ENCODE measurements at places on chromosomes 3 and 15. TPM values are rescaled to one million over a fixed set of nuclear protein-coding genes. Genes with fewer than 3 reads are reported as not detected.

Gene SLC6A11
- not detected for total RNA-seq

Gene RASL12
- total RNA-seq, result not detected

Gene FMN1
- 0.05 TPM for total RNA-seq

DNA sequence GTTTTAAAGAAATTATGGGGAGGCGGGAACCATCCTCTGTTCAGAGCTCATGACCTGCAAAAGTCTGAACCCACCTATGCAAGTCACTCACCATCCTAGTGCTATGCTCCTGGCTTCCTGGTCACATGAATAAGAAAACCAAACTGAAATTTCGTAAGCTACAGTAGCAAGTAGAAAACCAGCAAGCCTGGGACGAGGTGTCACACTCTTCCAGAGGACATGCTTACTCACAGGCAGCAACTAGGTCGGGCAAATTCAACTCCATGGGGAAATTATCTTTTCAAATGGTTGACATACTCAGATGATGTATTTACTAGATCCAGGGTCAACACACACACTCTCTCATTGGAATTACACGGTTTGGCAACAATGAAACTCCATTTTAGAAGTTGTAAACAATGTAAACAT, 31.3 kb downstream of the LDHAL6B start:
- no peak overlapping the region for H3K4me3 ChIP-seq
- no peaks in the 10 kb centered on the region for H3K4me1 ChIP-seq
- DNase-seq, result no peak
- H3K27ac ChIP-seq, result no peak overlapping the region
- H3K27me3 ChIP-seq, result peaks cover 2% of the 10 kb centered on the region
- no peaks in the 10 kb centered on the region for H3K36me3 ChIP-seq

GRCh38 chr15:58336161-58336560, 95.6 kb upstream of the LIPC start:
- peaks cover 1% of the 10 kb centered on the region for H3K27me3 ChIP-seq
- peak overlapping the region; percentile 9 for H3K27ac ChIP-seq
- no peak for DNase-seq

- no peak overlapping the region for H3K4me3 ChIP-seq
- peaks cover 46% of the 10 kb centered on the region for H3K4me1 ChIP-seq
- H3K36me3 ChIP-seq, result peaks cover 3% of the 10 kb centered on the region
- H3K27me3 ChIP-seq, result no peaks in the 10 kb centered on the region
- no peak overlapping the region for H3K27ac ChIP-seq
These were observed 3.4 kb downstream of the TMCC1 start for GRCh38 chr3:129890125-129890524.

- no peak overlapping the region for H3K4me3 ChIP-seq
- H3K36me3 ChIP-seq, result no peaks in the 10 kb centered on the region
- H3K27ac ChIP-seq, result no peak overlapping the region
- no peak for DNase-seq
- H3K27me3 ChIP-seq, result no peaks in the 10 kb centered on the region
These were observed 163.2 kb downstream of the MAGI1 start for GRCh38 chr3:65875393-65876027.

GRCh38 chr3:151425627-151426340, 35.1 kb downstream of the IGSF10 start:
- no peaks in the 10 kb centered on the region for H3K4me1 ChIP-seq
- no peak for DNase-seq
- H3K36me3 ChIP-seq, result peaks cover under 1% of the 10 kb centered on the region

DNA sequence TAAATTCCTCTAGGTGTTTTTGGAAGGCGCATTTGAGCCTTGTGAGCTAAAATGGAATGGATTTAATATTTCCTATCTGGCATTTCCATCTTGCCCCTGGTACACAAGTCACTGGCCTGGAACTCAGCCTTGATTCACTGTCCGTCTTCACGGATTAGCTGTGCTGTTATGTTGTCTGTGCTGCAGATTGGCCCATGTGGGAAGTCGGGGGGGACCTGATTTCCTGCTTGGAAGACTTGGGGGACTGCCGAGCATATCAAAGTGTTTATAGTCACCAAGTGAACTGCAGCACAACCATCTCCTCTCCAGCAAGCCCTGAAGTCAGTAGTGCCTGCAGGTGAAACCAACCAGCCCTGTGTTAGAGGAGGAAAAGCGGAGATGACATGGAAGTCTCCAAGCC, 12.2 kb downstream of the GHRL start:
- H3K4me3 ChIP-seq, result no peak overlapping the region
- H3K27ac ChIP-seq, result peak overlapping the region; percentile 3
- no peaks in the 10 kb centered on the region for H3K27me3 ChIP-seq
- DNase-seq, result no peak
- peaks cover 51% of the 10 kb centered on the region for H3K36me3 ChIP-seq

Data from activated CD4-positive, alpha-beta memory T cell treated with anti-CD3 and anti-CD28 coated beads for 36 hours (primary cell).